Bone marrow (tissue), 2 donors: ENCODE measurements at places on chromosomes 3 and 15.

DNA sequence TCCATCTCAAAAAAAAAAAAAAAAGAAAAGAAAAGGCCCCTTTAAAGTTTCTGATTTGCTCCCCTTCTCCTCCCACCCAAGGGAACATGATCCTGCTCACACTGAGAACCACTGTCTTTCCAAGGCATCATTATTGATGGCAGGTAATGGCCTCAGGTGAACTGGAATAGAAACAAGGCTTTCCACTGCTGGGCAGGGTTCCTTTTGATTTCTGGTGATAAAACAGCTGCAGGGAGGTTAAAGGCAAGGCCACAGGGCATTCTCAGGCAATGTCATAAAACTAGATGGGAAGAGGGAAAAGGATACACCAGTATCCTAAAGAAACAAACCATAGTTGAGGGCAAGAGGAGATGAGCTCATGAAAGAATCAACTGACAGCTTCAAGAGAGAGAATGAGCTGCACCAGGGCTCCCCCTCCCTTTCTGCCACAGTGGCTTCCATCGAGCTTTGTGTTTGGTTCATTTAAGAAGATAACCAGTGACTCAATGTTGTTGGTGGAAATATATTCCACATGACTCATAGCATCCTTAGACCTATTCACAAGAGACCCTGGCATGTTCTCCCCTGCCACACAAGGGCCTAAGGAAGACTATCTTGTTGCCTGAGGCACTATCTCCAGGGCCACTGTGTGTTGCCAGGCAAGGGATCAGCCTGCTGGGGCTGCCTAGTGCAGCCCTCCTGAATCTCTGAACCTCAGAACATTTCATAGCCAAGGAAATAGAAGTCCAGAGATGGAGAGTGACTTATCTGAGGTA lies 86.4 kb downstream of the WDR76 start:
- DNase-seq: no peak

DNA sequence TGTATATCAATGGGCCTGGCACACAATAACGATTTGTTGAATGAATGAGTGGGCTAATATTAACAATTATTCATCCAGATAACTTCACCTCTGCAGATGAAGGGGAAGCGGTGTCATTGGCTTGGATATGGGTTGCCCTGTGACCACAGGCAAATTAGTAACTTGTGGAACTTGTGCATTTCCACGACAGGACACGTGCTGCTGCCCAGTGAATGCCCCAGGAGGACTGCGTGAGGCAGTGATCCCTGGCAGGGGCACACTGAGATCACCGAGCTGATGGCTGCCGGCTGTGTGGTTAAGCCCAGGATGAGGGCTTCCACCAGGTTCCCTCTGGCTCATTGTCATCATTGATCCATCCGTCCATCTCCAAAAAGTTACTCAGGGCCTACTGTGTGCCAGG lies 84.1 kb upstream of the HACD2 start:
- no peak for DNase-seq

DNA sequence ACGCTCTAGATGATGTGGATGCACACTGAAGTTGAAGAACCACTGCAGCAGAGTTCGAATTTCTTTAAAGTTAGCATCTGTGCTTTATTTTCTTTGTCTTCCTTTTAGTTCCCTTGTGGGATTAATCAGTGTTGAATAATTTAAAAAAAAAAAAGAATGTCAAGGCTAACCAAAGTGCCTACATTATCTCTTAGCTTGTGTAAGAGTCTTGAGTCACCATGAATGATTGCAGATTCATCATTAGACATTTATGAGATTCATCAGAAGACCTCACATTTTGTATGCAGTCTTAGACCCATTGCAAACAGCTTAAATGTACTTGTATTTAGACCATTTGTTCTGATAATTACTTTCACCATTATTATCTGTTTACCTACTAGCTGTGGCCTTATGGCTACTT lies 182.2 kb downstream of the FNDC3B start:
- DNase-seq: no peak

- DNase-seq: no peak
Observed at GRCh38 chr3:143351895-143352608, 232.5 kb downstream of the CHST2 start.

DNA sequence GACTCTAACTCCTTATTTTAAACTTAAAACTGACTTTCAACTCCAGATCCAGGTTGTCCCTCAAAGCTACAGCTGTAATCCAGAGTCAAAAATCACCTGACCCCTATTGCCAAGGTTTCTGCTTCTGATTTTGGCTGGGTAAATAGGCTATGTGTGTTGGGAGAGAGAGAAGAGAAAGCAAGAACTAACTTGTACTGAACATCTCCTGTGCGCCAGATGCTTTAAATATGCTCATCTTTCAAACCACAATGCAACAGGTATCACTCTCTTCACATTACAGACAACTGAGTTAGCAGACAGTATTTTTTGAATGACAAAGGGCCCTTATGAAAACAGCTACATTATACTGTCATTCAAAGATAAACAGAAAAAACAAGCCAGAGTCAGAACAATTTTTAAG lies 7.0 kb downstream of the WWTR1 start:
- DNase-seq: no peak

- DNase-seq: no peak
Observed at GRCh38 chr15:47184003-47184907, 533.0 kb upstream of the SEMA6D start.

- DNase-seq: no peak
Observed at GRCh38 chr3:13628841-13629551, 80.1 kb downstream of the FBLN2 start.

GRCh38 chr3:193809106-193809505 lies 216.1 kb downstream of the OPA1 start:
- DNase-seq: no peak

DNA sequence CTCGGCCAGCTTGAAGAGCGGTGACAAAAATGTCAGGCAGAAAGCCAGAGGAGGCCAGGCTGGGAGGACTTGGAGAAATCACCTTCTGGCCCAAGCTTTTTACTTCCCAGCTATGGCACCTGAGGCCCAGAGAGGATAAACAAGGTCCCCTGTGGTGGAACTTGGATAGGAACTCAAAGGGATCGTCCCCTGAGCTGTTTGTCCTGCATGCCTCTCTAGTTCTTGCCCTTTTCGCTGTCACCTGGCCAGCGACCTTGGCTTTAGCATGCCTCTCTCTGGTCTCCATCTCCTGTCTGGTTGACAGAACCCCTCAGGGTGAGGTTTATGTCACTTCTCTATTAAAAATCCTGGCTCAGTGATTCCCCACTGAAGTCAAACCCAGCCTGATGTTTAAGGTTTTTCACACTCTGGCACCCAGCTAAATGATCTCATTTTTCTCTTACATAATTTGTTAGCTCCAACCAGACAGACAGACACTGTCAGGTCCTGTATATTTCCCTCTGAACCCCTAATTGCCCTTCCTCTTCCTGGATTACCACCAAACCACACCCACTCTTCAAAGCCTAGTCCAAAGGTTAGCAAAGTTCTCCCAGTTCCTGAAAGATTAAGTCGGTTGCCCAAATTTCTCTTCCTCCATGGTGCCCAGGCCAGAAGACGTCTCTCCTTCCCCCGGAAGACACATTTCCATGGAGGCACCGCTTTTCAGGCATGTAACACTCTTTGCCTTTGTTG lies 169.1 kb downstream of the FAM43A start:
- DNase-seq: no peak

GRCh38 chr3:13629644-13630043 lies 80.7 kb downstream of the FBLN2 start:
- DNase-seq: no peak

DNA sequence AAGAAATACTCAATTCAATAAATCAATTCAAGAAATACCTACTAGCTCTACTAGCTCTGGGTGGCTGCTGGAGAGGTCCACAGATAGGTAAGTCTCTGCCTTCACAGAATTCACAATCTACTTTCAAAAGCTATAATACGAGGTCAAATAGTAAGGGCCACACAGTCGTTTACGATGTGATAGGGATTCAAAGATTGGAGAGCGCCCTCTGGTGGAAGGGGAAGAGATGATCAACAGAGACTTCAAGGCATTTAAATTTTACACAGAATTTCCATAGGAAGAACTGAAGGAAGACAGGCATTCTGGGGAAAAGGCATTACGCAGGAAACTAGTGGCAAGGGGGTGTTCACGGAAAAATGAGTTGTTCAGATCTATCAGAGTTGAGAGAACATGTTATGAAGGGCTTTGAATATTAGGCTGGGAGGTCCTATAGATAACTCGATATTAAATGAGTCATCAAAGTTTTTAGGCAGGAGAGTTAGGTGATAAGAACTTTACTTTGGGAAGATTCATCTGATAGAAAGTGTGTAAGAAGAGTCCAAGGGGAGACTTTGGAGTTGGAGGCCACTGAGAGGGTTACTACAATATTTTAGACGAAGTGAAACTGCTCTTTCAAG lies 128.8 kb downstream of the FRMD5 start:
- DNase-seq: peak; percentile 12

DNA sequence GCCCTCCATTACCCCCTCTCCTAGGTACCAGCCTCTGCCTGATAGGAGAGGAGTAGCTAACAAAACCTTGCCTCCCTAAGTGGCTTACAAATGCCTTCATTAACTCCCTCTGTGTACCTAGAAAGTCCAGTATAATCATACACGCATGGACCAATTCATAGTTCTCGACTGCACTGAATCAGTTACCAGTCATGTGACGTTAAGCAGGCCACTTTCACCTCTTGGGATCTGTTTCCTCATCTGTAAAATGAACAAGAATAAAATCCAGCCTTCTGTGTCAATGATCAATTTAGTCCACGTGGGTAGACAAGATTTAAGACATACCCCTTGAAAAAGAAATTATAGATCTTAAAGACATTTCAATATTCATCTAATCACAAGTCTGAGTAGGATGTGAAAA lies 72.2 kb downstream of the TRIM69 start:
- DNase-seq: no peak

- DNase-seq: no peak
Observed at GRCh38 chr3:27594096-27594690, 110.0 kb upstream of the SLC4A7 start.

- DNase-seq: no peak
Observed at GRCh38 chr3:16329036-16329825, 64.2 kb downstream of the OXNAD1 start.

- no peak for DNase-seq
Observed at GRCh38 chr3:100001083-100001482, 113.2 kb downstream of the FILIP1L start.

GRCh38 chr3:127208483-127209100 lies 15.7 kb downstream of the PRR23E start:
- DNase-seq: no peak

DNA sequence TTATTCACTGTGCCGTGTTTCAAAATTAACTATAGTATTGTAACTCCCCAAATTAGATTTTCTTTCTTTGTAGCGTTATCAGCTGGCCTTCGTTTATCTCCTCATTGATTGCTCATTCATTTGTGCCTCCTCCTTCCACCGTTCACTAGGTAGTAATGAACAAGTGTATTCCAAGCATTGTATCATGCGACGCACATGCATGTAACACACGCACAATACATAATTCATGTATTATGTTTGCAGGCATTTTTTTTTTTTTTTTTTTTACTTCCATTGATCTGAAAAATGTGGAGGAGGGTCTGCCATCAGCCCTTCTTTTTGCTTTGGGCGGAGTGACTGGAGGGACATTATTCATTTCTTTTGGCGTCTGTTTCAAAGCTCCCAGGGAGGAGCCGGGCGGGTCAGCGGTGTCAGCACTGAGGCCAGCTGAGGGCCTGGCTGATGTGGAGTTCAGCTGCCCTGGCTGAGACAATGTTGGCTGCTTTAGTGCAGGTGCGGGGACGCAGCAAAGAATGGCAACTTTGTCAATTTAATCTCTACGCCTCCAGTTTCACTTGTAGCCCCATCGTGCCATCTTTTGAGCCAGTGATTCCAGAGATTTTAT lies 107.0 kb downstream of the MCTP2 start:
- no peak for DNase-seq

DNA sequence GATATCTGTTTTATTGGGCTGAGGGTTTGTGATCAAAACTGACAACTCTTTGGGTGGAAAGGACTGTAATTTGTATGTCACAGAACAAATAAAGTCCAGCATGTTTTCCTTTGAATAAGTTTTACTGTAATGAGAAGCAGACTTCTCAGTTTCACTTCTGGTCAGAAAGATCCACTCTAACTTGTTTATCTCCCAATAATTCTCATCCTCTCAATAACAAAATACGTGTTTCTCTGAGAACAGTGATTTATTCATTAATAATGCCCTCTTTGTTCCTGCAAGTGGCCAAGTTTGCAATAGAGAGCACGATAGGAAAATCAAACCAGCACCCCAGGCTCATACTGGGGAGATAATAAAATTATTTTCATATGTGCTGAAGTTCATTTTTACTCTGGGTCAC lies 190.6 kb downstream of the CNTN3 start:
- DNase-seq: no peak

- DNase-seq: peak; percentile 40
Observed at GRCh38 chr15:52331490-52332240, 36.1 kb upstream of the MYO5C start.
